Uterus (tissue), 4 donors: ENCODE measurements at places on chromosomes 11 and 22.

DNA sequence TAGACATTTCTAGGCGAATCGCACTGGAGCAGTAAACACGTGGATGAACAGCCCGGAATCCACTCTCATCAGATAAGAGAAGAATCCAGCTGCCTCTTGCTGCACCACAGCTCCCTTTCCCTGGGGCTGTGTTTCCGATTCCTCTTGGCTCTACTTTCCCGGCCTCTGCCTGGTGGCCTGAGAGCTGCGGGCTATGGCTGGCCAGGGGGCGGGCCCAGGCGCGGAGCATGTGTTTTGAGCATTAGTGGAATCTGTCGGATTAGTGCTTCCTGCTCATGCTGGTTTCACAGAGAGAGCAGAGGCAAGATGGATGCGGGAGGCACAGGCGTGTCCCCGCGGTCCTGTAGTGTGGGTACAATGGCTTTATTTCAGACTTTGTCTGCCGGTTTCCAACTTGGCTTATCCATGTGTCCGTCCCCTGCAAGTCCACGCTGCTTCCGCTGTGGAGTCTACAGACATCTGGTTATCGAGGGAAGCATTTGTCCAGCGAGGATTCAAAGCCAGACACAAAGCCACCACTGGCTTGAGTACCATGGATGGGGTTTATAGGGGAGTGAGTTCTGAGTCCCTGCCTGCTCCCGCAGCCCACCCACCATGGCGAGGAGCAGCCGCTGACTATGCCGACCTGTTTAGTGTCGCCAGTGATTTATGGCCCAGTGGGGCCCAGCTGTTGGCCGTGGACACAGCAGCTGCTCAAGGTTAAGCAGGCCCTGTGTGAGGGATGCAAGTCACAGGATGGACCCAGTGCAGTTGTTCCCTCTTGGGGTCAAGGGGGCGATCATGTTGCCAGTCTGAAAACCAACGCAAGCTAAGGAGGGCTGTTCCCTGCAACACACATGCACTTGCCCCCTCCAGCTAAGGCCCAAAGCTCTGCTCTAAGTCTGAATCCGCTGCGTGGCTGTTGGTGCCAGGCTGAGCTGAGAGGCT lies 43.3 kb upstream of the EP300 start:
- peak; percentile 75 for DNase-seq

GRCh38 chr11:132312701-132313111 lies 942.3 kb downstream of the NTM start:
- DNase-seq = no peak

GRCh38 chr11:46947399-46948077 lies 11.0 kb downstream of the CSTPP1 start:
- no peak for DNase-seq

GRCh38 chr22:38327396-38327795 lies 10.2 kb upstream of the CSNK1E start:
- DNase-seq = no peak
